ENCODE measurements at places on chromosomes 7 and 10. TPM values are rescaled to one million over a fixed set of nuclear protein-coding genes. Genes with fewer than 3 reads are reported as not detected.

HOXA13 gene
- polyA plus RNA-seq = not detected

DNA sequence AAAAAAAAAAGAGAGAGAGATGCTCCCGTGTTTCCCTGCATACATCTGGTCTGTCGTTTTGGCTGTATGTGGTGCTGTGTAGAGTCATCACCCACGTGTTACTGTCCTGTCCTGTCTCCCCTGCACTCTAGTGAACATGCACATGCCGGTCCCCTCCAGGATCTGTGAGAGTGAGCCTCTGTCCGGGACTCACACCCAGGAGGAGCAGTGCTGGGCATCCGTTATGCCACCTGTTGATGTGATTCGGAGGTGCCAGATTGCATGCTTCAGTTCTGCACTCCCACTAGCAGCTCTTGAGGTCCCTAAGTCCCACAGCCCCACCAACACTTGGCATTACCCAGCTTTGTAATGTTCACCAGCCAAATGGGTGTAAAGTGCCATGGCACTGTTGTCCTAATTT is 16.4 kb downstream of the GHRHR start:
- DNase-seq = no peak

DNA sequence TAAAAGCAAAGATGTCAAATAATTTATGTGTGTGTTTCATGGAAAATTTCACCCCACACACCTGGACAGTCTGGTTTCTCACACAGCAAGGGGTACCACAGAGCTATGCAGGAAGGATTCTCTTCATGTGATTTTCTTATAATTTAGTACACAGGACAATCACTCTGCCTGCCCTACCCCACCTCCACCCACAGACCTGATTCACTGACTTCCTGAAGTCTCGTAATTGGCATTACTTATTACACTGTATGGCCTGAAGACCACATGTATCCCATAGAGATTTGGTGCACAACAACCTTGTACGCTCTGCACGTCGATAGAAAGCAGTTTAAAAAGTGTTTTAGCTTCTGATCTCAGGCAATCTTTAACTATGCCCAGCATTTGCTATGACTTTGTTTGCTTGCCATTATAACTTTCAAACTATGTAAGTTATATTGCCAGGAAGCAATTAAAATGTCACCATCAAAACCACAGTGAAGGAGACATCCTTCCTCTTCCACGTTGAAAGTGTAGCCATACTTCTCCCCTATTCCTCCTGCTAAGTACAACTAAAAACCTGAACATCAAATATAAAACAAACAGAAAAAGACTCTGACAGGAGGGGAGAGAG is 279.4 kb upstream of the IMMP2L start:
- no peak for DNase-seq

DNA sequence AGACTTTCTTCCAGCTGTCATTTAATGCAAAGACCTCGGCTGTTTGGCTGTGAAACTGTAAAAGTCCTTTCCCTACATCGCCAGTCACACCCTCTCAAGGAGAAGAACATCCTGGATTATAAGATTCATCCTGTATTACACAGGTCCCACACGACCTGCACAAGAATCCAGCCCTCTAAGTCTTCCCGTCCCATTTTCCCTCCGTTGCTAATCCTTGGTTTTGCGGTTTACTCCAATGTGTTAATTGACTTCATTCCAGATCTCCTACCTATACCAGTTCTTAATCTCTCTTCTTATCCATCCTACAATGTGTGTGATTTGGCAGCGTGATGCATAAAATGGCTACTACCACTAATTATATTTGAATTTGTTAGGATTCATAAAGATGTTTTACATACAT is 110.4 kb downstream of the COL28A1 start:
- no peak for DNase-seq

GRCh38 chr7:155458878-155459699 is 1.2 kb downstream of the EN2 start:
- no peak for DNase-seq

DNA sequence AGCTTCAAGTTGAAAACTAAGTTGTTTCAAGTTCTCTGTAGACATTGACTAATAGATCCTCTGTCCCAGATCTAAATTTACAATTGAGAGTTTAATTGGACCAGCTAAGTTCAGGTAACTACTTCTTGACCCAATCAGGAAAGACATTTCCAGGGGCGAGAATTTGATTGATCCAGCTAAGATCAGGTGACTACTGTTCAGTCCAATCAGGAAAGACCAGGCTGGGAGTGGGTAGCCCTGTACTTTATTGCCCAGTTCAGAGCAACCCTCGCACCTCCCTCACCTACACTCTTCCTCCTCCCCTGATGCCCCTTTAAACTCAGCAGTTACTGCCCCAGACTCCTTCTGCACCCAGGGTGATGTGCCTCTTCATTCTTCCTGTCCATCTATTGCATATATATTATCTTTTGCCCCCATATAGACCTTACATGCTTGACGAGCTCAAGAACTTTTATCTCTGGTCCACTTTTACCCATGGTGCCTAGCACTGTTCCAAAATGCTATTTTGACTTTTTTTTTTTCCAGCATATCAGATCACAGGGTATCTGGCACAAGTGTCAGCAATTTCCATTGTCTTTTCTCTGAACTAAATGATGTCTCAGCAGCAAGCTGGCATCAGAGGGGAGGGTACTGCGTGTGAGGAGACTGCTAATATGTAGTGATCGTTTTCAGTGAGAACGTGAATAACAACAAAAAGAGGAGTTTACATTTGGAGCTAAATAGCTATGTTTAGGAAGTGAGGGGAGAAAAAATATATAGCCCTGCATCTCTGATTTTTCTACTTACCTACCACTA is 169.4 kb downstream of the KIAA1217 start:
- no peak for DNase-seq

SRRM3 gene
- polyA plus RNA-seq = 2.3 TPM

DNA sequence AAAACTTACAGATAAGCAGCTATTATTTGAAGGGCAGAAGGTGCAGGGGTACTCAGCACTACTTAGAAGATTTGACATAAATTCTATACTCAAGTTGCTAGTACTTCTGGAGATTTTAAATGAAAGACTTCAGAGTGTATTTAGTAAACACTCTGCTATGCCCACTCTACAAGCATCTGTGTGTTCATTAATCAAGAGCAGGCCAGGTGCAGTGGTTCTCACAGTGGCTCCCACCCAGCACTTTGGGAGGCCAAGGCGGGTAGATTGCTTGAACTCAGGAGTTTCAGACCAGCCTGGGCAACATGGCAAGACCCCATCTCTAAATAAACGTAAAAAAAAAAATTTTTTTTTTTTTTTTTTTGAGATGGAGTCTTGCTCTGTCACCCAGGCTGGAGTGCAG is 38.9 kb upstream of the TOMM7 start:
- DNase-seq = no peak

SPDYE1 gene
- 0.40 TPM for polyA plus RNA-seq

- DNase-seq = no peak
These were observed 367.7 kb downstream of the SDK1 start for GRCh38 chr7:3668743-3669142.

GRCh38 chr10:67705921-67706320 is 9.9 kb upstream of the CTNNA3 start:
- no peak for DNase-seq

TMEM60 gene
- polyA plus RNA-seq = 26.1 TPM

DNA sequence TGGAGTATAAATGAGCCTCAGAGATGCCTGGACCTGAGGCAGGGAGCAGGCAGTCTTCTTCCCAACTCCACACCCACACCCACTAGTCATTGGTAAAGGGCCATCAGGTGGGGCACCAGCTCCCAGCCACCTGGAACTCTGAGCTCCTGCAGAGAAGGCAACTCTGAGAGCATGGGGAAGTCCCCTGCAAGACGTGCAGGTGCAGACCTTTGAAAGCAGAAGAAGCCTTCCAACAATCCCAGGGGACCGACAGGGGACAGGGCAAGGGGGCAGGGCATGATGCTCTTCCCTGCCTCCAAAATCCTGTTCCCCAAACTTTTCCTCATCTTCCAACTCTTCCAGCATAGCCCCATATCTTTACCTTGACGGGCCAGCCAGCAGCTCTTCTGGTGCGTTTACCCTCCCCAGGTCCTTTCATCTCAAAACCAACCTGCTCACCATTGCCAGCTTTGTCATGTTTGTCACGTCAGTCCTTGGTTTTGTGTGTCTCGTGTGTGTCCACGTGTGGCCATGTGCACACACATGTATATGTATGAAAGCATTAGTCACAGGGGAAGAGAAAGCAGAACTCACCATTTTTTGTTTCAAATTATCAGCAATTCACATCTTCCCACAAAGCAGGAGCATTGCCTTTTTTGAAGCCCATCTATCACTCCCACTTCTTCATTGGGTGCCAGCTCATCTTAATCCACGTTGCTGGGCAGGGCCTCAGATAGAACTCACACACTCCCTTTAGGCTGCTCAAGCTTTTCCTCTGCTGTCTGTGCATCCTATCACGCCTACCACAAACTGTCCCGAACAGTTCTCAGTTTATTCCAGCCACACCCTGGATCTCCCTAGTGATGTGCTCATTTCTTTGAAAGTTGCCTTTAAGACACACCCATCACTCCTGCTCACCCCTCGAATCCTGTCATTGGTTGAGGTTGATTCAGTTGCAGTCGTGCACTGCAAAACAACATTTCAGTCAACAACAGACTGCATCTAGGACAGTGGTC is 41.0 kb upstream of the AMPH start:
- no peak for DNase-seq

PTPRZ1 gene
- polyA plus RNA-seq = 2.7 TPM

TMEM229A gene
- not detected for polyA plus RNA-seq

SPDYE6 gene
- 2.9 TPM for polyA plus RNA-seq

ADAM8 gene
- polyA plus RNA-seq = 2.3 TPM

GOLGA7B gene
- polyA plus RNA-seq = 0.31 TPM

DNA sequence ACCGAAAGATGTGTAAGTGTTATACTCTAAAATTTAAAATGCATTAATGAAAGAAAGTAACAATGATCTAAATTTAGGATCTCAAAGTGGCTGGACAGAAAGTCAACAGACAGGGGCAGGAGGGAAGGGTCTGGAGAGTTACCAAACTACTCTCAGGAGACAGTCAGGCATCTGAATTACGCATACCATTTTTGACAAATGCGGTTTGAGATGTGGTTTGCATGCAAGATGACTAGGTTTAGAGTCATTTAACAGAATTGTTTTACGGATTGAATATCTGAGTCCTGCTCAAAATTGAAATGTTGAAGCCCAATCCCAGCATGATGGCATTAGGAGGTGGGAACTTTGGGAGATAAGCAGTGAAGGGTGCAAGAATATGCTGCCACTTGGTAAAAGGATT is 314.1 kb downstream of the WDR11 start:
- DNase-seq = no peak

- no peak for DNase-seq
These were observed 121.4 kb upstream of the MKI67 start for GRCh38 chr10:128247576-128247975.

DNA sequence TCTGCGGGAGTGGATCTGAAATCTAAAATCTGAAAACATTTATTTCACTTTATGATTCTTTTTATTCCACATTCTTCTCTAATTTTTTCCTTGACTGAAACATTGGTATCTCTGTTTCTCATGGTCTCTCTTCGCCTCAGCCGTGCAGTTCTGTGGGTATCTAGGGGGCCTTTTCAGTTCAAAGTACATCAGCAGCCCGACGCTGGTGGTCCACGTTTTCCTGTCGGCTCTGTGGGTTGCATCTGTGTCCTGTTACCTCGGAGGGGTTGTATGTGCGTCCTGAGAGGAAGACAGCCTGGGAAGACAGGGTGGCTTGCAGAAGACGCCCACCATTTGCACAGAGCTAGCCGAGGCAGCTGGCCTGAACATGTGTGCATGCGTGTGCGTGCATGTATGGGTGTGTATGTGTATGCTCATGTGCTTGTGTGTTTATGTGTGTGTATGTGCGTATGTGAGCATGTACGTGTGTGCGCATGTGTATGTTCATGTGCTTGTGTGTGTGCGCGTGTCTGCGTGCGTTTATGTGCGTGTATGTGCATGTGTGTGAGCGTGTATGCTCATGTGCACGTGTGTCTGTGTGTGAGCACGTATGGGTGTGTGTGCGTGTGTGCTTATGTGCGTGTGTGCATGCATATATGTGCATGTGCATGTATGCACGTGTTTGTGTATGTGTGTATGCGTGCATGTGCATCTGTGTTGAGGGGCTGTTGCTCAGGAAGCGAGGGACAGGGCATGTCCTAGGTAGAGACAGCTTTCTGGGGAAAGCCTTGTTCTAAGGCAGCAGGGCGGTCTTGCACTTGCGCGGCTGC is 211.8 kb downstream of the ADARB2 start:
- DNase-seq = no peak

DNA sequence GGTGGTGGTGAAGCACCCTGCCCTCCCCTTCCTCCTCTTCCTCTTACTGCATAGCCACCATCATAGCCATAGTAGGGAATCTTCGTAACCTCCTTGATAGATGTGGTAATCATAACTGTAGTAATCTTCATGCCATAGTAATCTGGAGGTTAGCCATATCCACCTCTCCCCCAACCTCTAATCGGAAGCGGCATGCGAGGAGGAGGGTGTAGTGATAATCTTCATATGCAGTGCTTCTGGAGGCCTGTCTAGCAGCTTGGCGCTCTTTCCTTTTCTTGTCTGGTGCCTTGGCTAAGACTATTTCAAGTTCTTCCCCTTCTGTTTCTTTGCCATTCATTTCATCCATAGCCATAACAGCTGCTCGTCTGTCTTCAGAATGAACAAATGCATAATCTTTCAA is 90.9 kb downstream of the MLLT10 start:
- no peak for DNase-seq
